ENCODE measurements at places on chromosomes 2 and 18.

DNA sequence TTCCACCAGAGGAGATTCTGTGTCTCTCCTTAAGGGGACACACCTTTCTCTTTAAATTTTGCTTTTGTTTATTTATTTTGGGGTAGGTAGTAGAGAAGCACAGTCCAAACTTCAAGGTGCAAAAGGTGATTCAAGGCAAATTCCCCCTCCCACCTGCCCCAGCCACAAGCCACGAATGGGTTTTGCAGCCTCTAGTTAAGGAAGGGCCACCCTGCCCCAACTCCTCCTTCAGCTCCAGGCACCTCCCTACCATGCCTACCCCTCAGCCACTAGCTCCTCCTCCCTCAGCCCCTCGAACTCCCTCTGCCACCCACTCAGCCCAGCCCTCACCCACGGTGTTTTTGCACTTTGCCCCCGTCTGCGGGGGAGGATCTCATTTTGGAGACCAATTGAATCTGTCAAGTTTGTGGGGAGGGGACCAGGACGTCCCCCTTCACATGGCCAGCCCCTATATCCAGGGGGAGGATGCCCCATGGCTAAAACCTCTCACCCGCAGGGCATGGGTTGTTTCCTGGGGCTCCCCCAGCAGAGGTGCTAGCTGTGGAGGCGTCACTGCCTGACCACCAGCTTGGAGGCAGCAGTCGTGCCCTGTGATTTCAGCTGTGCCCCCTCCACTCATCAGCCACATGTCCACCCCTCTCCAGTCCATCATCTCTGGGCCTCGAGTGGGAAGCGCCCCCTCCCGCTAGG is 4.5 kb downstream of the HAAO start:
- no peak for DNase-seq

- no peak for DNase-seq
These were observed 58.7 kb upstream of the RALBP1 start for GRCh38 chr18:9416563-9417072.

- DNase-seq, result no peak
These were observed 626.2 kb upstream of the CDH7 start for GRCh38 chr18:65124633-65125032.

GRCh38 chr2:25268139-25268538 is 73.6 kb downstream of the DNMT3A start:
- no peak for DNase-seq

DNA sequence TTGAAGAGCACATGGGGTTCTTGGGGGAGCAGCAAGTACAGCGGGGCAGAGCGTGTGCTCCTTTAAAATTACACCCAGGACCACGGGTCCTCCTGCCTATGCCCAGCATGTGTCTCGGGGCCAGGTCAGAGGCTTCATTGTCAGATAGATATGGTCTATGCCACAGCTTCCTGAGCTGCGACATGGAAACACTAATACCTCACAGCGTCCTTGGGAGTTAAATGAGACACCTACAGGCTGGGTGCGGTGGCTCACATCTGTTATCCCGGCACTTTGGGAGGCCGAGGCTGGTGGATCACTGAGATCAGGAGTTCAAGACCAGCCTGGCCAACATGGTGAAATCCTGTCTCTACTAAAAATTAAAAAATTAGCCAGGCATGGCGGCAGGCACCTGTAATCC is 110.8 kb upstream of the ATL2 start:
- no peak for DNase-seq
